Mesothelial cell of epicardium (in vitro differentiated cells): ENCODE measurements at places on chromosomes 5 and 9.

- no peaks in the 10 kb centered on the region for H3K27me3 ChIP-seq
- no peak overlapping the region for H3K4me3 ChIP-seq
- no peaks in the 10 kb centered on the region for H3K4me1 ChIP-seq
- peaks cover 41% of the 10 kb centered on the region for H3K36me3 ChIP-seq
These were observed 54.7 kb downstream of the NAA35 start for GRCh38 chr9:85995599-85995998.

- H3K27ac ChIP-seq, result peak overlapping the region; percentile 79
- peaks cover 9% of the 10 kb centered on the region for H3K4me1 ChIP-seq
- no peak for DNase-seq
- peaks cover 14% of the 10 kb centered on the region for H3K36me3 ChIP-seq
- H3K4me3 ChIP-seq, result peak overlapping the region; percentile 79
- no peaks in the 10 kb centered on the region for H3K27me3 ChIP-seq
These were observed 730 bp downstream of the ZMYND19 start for GRCh38 chr9:137589441-137590122.

DNA sequence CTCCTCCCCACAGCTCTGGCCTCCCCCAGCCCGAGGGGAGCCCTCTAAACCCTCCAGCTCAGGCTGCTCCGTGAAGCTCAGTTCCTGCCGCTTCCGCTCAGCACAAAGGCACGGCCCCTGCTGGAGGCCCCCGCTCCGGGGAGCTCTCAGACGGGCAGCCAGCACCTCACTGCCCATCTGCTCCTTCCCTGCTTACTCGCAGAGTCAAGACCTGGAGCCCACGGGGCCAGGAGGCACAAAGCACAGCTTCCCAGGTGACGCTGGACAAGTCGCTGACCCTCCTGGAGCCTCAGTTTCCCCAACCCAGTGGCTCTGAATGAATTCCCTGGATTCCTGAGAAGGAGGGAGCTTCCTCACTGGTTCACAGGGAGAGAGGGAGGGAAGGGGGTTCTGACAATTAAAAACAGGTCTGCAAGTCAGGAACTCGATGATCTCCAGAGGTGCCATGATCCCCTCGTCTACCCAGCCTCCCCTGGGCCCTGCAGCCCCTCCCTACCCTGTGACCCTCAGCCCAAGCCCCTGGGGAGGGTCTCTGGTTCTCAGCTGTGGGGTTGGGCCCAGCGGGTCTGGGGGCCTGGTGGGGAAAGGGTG is 36.2 kb downstream of the VAV2 start:
- H3K36me3 ChIP-seq, result no peaks in the 10 kb centered on the region
- H3K4me3 ChIP-seq, result peak overlapping the region; percentile 40
- peaks cover 59% of the 10 kb centered on the region for H3K4me1 ChIP-seq
- DNase-seq, result peak; percentile 71
- H3K27ac ChIP-seq, result peak overlapping the region; percentile 99
- no peaks in the 10 kb centered on the region for H3K27me3 ChIP-seq

- no peaks in the 10 kb centered on the region for H3K27me3 ChIP-seq
- H3K4me3 ChIP-seq, result no peak overlapping the region
These were observed 157.5 kb upstream of the MAP1B start for GRCh38 chr5:71949772-71950171.

- H3K36me3 ChIP-seq, result no peaks in the 10 kb centered on the region
- H3K27ac ChIP-seq, result no peak overlapping the region
- no peak for DNase-seq
- peaks cover 50% of the 10 kb centered on the region for H3K27me3 ChIP-seq
- H3K4me1 ChIP-seq, result no peaks in the 10 kb centered on the region
- H3K4me3 ChIP-seq, result no peak overlapping the region
These were observed 32.7 kb downstream of the PTGS1 start for GRCh38 chr9:122403381-122404000.
